ENCODE measurements at places on chromosomes 13 and 19.

GRCh38 chr13:24627090-24627714 is 53.0 kb upstream of the ATP12A start:
- DNase-seq: no peak

DNA sequence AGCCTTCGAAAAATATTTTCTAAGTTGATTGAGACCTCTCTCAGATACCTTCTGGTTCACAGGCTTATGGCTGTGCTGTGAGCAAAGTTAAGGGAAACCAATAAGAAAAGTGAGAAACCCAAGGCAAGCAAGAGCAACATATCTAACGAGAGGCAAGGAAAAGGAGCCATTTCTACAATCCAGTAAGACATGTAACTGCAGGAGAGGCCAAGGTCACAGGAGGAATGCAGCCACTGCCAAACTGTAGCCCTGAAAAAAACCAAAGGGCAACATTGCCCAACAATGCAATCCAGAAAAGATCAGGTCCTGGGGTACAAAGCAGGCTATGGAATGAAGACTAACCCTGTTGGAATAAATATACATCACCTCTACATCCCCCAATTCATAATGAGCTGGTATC is 21.3 kb downstream of the SCGB2B2 start:
- no peak for DNase-seq

DNA sequence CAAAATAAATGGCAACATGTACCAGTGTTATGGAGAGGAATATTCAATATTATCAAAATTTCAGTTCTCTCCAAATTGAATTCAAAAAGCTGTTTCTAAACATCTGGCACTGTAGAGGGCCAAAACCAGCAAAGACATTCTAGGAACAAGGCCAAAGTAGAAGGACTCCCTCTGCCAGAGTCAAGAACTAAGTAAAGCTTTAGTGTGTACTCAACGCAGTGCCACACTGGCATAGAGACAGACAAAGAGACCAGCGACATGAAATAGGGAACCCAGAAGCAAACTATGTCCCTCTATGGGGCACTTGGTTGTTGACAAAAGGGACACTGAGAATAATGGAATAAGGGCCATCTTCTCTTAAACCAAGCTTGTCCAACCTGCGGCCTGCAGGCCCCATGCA is 15.6 kb downstream of the SCGB2B2 start:
- DNase-seq: no peak

DNA sequence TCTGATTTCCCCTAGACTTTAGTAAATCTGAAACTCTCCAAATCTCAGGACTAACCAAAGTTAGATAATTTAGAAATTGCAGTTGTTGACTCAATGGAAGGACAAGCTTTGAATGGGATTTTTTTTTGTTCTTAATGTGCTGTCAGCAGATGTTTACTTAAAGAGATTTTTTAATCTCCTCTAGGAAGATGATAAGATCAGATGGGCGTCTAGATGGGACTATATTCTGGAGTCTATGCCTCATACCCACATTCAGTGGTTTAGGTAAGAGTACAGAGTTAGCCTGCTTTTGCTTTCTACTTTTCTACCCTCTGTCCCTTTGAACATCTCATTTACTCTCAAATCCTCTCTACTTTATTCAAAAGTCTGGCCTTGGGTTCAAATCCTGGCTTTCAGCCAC is 39.3 kb downstream of the TM9SF2 start:
- DNase-seq: no peak

DNA sequence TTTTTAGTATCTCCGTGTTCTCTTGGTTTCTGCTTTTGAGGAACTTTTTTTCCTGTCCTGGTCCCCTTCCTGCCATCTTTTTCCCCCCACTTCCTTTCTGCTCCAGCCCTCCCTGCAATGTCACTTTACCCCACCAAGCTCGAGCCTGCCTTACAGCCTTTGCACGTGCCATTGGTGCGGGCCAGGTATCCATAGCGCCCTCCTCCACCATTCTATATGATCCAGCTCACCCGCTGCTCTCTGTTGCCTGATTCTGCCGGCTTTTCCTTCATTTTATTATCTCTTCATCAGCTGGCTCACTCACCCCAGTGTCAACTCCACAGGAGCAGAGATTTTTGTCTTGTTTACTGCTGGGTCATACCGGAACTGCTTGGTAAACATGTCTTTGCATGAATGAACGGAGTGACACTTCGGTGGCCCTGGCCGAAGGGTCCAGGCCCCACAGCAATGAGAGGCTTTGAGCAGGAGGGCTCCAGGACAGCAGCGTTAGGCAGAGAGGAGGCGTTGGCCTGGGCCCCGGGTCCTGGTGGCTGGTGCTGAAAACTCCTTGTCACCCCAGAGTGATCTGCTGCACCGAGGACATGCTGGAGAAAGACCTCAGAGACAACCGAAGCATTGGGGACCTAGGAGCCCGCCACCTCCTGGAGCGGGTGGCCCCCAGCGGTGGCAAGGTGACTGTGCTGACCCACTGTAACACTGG is 1.2 kb downstream of the MRI1 start:
- DNase-seq: no peak

DNA sequence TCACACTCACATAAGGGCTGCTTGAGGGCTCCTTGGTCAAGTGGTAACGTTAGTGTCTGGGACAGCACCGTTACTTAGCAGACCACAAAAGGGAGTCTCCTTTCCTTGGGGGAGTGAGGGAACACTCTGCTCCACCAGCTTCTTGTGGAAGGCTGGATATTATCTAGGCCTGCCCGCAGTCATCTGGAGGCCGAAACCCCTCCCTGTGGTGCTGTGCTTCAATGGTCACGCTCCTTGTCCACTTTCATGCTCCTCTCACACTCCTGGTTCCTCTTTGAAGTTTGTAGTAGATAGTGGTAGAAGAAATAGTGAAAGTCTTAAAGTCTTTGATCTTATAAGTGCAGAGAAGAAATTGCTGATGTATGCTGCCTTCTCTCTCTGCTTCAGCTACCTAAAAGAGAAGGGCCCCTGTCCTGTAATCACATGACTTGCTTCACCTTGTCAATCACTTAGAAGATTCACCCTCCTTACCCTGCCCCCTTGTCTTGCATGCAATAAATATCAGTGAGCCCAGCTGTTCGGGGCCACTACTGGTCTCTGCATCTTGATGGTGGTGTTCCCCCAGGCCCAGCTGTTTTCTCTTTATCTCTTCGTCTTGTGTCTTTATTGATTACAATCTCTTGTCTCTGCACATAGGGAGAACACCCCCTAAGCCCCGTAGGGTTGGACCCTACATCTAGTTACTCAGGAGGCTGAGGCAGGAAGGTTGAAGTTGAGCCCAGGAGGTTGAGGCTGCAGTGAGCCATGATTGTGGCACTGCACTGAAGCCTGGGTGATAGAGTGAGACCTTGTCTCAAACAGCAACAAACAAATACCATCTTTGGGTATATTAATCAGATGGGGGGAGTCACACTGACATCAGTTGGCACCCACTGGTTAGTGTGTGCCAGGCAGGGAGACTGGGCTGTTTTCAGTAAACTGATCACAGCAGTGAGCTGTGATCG is 11.6 kb upstream of the MZF1 start:
- no peak for DNase-seq

DNA sequence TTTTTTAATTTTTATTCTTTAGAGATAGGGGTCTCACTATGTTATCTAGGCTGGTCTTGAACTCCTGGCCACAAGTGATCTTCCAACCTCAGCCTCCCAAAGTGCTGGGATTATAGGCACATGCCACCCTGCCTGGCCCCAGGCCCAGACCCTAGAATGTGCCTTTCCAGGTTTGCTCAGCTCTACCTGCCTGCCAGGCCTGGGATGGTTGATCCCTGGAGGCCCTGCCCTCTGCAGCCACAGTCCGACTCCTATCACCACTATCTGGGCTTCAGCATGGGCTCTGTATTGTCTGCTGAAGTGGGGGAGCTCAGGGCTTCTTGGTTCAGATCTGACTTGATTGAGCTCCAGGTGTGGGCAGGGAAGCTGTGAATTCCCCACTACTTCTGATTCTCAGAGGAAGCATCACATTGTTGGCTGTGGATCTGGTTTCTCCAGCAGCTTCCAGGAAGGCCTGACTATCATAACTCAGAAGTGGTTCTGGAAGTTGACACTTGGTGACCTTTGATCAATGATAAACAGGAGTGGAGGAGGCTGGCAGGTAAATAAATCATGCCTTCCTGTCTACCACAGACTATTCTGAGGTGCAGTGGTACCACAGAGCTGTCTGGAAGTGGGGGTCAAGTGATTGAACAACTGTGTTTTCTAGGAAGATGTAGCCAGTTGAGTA is 71.9 kb downstream of the OLFM4 start:
- no peak for DNase-seq

- DNase-seq: no peak
These were observed at the start of gene IQCN for GRCh38 chr19:18274219-18274780. IQCN (minus strand) TSS chr19:18274452; CDS start chr19:18269478, 4,974 bp downstream.

GRCh38 chr19:17847538-17848366 is at the start of gene JAK3:
JAK3 (minus strand) TSS chr19:17847982; CDS start chr19:17844417, 3,565 bp downstream.
- peak; percentile 90 for DNase-seq

DNA sequence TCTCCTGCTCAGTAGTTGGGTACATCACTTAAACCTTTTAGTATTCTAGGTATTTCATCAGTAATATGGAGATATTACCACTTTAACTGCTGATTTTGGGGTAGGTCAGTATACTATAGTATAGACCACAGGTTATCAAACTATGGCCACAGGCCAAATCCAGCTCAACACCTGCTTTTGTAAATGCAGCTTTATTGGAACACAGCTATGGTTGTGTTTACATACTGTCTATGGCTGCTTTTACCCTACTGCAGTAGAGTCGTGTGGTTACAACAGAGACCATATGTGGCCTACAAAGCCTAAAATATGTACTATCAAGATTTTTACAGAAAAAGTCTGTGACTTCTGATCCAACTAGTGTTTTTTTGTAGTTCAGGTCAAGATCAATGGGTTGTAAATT is 10.3 kb downstream of the COG6 start:
- no peak for DNase-seq

DNA sequence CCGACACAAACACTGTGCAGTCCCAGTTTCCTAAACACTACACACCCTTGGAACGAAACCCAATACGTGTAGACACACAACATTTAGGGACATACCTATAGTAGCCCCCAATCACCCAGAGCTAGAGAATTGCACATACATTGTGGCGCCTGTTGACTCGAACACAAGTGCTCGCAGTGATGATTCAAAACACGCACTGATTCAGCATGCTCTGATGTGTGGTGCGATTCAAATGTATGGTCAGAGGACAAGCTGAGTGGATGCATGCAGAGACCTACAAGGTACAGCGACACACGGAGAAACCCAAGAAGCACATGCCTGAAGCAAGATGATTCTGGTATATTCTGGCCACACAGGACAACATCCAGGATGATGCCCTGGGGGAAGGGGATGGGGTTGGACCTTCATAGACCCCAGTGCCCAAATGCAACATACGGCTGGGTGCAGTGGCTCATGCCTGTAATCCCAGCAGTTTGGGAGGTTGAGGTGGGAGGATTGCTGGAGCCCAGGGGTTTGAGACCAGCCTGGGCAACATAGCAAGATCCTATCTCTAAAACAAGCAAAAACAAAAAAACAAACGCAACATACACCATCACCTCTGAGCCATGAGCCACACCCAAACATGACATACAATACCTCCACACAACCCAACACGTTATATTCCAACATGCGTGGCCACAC is 997 bp upstream of the KCNN4 start:
- DNase-seq: no peak

GRCh38 chr19:55519451-55520311 is 17.3 kb downstream of the SBK2 start:
- DNase-seq: no peak

GRCh38 chr19:30443531-30444252 is 71.5 kb downstream of the ZNF536 start:
- DNase-seq: no peak

GRCh38 chr19:16337809-16338469 is 13.3 kb downstream of the KLF2 start:
- DNase-seq: no peak

GRCh38 chr13:31674051-31674450 is 65.3 kb upstream of the RXFP2 start:
- no peak for DNase-seq

- no peak for DNase-seq
These were observed 20.6 kb downstream of the NECTIN2 start for GRCh38 chr19:44866664-44867063.

- no peak for DNase-seq
These were observed 45.4 kb downstream of the FAM124A start for GRCh38 chr13:51267622-51268021.

DNA sequence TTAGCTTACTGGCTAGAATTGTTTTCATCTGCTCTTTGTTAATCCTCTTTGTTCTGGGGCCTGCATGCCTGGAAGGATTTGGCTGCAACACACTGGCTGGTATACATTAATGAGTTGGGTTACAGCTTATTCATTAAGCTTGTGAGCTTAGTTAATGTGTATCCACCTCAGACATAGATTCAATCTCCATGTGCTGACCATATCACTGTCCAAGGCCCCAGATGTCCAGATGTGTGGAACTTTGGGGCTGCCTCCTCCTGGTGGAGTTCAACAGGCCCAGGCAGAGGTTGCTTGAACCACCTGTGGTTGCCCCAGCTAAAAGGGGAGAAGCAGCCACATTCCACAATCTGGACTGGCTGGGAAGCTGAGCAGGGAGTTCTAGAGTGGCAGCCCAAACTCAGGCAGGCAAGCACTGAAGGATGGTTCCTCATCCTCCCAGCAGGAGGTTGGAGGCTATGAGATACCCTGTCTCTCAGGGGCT is 5.4 kb downstream of the DIAPH3 start:
- DNase-seq: no peak

- DNase-seq: no peak
These were observed 3.3 kb upstream of the CEACAM7 start for GRCh38 chr19:41691268-41691970.

DNA sequence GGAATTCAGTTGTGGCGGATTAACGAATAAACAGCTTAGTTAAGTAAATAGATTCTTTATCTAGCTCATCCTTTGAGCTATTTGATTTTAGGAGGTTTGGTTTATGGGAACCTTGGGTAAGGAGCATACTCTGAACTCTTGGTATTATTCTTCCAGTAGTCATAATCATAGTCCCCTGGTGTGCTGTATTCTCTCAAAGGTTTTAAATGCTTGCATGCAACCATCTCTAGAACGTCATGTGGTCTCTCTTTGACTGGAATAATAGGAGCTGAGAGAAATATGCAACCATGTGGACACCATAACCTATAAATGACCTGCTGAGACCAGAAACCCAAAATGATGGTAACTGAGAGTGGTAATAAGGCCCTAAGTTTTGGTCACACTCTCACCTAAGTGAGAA is 951.6 kb upstream of the MIR17HG start:
- no peak for DNase-seq

- DNase-seq: no peak
These were observed 1793.8 kb upstream of the PCDH20 start for GRCh38 chr13:63209330-63210017.

- DNase-seq: no peak
These were observed 1370.3 kb upstream of the MIR17HG start for GRCh38 chr13:89977203-89977602.

- DNase-seq: no peak
These were observed 816.9 kb upstream of the SLC10A2 start for GRCh38 chr13:103883164-103883563.

GRCh38 chr13:114144606-114145244 is 12.3 kb upstream of the RASA3 start:
- DNase-seq: no peak

DNA sequence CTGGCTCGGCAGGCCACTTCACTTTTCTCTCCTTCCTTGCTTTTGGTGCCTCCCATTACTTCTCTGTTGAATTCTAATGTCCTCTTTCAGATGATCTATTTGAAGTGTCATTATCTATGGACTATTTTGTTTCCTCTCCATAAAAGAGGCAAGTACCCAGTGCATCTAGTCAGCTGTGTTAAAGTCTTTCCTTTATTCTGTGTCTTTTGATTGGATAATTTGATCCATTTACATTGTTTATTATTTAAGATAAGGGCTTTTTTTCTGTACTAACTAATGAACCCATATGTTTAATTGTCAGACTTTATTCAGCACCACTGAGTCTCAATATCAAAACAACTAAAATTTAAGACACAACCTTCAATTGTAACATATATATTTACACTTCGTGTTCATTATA is 36.4 kb downstream of the IGFL3 start:
- no peak for DNase-seq
